CD4-positive, alpha-beta T cell treated with Interleukin-17A for 4 hours (primary cell): ENCODE measurements at places on chromosomes 2 and 18.
A peak's percentile ranks its signal among the peaks of the same experiment; 100 is the strongest.

GRCh38 chr2:128979182-128979581 lies 660.5 kb upstream of the HS6ST1 start:
- DNase-seq: no peak

DNA sequence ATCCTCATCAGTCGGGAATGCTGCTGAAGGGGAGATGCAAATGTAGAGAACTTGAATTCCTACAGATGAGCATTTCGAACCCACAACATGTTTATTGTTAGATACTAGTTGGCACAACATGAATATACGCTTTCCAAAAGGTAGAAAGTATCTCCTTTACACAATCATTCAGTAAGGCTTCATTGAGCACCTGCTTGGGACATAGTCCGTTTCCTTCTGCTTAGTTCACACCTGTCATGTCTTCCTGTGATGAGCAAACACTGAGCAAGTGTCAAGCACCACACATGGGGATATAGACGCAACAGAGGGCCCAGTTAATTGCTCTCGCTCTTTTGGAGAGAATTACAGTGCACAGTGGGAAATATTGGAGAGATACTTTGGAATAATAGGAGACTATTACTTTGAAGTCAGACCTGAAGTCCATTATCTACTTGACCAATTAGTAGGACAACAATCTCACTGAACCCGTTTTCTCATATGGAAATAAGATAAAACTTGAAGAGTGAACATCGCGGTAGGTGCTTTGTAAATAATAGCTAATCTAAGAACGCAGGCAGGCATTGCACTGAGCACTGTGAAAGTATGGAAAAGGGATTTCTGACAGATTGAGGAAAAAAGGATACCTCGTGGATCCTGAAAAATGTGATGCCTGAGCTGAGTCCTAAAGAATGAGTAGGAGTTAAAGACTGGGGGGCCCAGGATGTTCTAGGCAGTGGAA lies 1.2 kb downstream of the CPSF3 start:
- no peak for DNase-seq

DNA sequence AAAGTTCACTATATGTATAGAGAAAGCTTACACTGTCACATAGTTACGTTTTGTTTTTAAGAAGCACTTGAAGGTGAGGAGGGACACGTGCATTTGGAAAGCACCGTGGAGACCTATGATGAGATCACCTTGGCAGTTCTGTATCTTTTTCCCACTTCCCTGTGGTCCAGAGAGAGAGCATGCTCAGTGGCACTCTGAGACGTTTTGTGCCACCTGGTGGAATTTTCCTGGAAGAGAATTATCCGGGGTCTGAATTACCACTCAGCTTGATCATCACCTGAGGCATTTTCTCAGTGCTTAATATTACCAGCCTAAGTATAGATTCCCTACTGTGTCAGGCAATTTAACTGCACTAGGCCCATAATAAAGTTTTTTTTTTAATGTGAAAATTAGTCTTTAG lies 469.4 kb upstream of the SMIM21 start:
- no peak for DNase-seq

DNA sequence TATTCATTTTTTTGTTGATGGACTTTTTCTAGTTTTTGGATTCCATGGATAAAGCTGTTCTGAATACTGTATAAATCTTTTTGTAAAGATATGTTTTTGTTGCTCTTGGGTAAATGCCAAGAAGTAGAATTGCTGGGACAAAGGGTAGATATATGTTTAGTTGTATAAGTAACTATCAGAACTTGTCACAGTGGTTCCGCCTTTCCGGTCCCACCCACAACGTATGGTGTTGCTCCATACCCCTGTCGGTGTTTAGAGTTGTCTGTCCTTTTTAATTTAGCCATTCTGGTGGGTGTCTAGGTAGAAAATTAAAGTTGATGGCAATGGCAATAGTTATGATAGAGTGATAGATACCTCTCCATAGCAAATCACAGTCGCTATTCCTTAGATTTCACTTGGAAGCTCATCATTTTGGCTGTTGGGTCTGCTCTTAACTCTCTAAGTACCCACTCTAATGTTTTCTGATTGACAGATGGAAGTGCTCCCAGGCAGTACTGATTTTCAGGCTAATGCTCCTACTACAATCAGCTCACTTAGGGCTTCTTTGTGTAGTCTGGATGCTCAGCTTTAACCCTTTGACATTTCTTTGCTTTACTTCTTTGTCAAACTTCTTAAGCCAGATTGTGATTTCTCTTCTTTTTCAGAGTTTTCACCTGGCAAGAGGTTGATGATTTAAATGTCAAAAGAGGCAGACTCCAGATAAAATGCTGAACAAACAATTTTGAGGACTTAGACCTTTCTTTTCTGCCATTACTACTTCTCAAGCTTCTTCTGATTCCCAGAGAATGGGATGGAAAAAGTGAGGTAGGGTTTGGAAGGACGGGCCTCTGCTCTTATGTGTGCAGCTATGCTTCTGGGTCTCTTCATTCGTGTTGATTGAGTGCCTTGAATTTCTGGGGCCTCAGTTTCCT lies 156.4 kb downstream of the AQP4 start:
- no peak for DNase-seq

DNA sequence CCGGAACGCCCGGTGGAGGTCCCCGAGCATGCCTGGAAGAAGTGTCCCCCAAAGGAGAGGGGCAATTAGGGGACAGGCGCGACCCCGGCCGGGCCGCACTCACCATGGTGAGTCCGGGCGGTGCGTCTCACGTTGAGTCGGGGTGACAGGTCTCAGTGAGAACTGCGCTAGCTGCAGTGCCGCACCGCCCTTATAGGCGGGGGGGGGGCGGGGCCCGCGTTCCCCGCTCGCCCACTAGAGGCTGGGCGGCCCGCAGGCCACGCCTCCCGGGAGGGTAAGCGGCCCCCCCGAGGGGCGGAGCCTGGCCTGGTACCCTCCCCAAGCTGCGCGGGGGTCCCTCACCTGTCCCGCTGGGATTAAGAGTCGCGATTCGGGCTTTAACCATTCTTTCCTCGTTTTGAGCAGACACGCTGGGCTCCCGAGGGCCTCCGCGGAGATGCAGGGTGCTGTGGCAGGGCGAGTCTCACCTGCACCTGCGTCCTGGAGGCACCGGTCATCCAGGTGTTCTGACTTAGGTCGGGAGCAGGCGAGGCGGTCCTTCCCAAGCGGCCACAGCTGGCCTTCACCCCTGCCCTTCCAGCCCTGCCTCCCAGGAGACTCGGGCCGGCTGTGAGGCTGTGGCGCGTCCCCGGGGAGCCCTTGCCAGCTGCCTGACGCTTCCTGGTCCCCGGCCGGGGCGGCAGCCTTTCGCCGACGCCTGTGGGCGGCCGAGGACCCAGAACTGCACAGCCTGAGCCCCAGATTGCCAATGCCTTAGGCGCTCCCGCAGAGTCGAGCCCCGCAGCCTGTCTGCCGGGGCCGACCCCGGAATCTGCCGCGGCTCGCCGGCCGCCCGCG lies at the start of gene TUBA4A:
Gene TUBA4A (minus strand): TSS at position 166 of the 837 bp plus-strand sequence. CDS start 60 bp downstream, at position 106.
- peak; percentile 97 for DNase-seq

GRCh38 chr18:2654169-2654927 lies 1.2 kb upstream of the SMCHD1 start:
- DNase-seq: no peak

DNA sequence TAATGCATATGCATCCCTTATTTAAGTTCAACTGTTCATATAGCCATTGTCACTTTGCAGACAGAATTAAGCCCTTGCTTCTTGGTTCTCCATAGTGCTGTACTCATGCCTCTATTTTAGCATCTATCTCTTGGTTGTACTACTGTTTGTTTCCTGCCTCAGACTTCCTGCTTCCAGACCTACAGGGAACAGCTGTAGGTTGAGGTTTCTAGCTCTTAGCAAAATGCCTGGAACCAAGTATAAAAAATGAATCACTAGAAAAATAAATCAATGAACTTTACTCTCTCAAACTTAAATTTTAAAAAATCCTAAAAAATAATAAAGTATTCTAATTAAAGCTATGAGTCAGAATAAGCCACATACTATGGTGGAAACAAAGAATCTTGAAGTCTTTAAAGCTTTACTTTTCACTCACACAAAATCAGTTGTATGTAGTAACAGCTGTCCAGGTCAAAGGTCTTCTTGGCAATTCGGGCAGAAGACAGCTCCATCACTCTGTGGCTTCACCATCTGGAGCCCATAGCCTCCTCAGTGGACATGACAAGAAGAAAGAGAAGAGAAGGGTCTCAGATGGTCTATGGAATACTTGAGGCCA lies 1228.1 kb upstream of the GYPC start:
- DNase-seq: no peak

GRCh38 chr2:210086292-210086691 lies 83.9 kb downstream of the RPE start:
- DNase-seq: no peak

GRCh38 chr2:39704540-39704939 lies 38.8 kb downstream of the TMEM178A start:
- no peak for DNase-seq

DNA sequence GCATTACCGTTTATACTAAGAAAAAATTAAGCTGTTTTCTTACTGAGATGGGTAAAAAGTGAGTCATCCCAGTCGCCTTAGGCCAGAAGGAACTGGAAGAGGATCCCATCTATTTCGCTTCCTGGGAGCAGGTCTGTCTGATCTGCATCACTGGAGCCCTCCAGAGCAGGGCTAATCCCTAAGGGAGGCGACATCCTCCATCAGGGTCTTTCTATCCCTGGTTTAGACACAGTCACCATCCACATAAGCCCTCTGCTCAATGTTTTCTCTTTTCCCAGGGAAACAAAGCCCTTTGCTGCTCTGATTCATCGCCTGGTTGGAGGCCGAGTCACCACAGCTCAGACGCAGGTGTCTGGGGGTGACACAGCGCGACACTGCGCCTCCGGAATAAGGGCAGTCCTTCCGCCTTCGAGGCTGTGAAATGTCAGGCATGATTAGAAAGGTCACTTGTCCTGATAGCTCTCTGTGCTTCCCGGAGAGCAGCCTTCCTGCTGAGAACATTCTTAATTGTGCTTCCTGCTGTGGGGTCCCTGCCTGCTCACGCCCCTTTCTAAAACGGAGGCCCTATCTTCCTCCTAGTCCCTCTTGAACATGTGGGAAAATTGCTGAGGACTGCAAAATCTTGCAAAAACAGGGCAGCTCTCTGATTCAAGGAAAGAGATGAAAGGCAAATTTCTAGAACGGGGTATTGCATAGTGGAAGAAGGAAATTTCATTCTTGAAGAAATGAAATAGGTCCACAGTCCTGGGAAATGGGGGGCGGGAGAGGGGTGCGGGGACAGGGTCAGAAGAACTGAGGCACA lies 56.3 kb downstream of the MARCHF4 start:
- no peak for DNase-seq

DNA sequence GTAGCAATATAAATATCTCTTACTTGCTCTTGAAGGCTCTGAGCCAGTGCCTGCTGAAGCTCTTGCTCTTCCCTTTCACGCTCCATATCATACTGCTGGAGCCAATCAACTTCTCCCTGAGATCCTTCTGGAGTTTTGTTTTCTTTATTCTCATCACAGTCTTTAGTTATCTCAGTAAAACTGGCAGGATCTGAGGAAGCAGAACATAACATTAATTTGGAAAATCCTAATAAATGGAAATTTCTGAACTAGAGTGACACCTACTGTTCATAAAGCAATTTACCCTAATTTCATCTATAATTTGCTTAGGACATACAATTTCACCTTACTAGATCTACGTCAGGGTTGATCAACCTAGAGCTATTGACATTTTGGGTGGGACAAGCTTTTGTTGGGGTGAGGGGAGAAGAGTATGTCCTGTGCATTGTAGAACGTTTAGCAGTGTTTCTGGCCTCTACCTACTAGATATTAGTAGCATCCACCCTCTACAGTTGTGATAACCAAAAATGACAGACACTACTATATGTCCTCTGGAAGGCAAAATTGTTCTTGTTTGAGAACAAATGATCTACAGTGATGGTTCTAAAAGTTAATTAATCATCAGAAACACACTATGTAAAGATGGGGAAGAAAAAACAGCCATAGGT lies 47.2 kb downstream of the VIL1 start:
- DNase-seq: no peak

- DNase-seq: no peak
Measured at GRCh38 chr2:10490806-10491291, 42.7 kb upstream of the ODC1 start.

- no peak for DNase-seq
Measured at GRCh38 chr2:56151841-56152240, 31.9 kb upstream of the CCDC85A start.

- DNase-seq: peak; percentile 70
Measured at GRCh38 chr2:108612514-108613183, 78.4 kb downstream of the LIMS1 start.

- no peak for DNase-seq
Measured at GRCh38 chr2:160564591-160564990, 71.0 kb upstream of the RBMS1 start.

DNA sequence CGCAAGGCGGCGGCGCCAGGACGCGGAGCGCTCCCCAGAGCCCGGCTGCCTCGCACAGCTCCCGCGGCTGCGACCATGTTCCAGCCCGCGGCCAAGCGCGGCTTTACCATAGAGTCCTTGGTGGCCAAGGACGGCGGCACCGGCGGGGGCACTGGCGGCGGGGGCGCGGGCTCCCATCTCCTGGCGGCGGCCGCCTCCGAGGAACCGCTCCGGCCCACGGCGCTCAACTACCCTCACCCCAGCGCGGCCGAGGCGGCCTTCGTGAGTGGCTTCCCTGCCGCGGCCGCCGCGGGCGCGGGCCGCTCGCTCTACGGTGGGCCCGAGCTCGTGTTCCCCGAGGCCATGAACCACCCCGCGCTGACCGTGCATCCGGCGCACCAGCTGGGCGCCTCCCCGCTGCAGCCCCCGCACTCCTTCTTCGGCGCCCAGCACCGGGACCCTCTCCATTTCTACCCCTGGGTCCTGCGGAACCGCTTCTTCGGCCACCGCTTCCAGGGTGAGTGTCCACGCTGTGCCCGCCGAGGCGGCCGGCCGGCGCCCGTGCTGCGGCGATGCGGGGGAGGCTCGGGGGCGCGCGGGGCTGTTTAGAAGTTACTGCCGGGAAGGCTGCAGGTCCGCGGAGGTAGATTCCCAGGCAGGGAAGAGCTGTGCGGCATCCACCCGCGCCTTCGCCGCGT lies 696 bp downstream of the EMX1 start:
- DNase-seq: peak; percentile 9

DNA sequence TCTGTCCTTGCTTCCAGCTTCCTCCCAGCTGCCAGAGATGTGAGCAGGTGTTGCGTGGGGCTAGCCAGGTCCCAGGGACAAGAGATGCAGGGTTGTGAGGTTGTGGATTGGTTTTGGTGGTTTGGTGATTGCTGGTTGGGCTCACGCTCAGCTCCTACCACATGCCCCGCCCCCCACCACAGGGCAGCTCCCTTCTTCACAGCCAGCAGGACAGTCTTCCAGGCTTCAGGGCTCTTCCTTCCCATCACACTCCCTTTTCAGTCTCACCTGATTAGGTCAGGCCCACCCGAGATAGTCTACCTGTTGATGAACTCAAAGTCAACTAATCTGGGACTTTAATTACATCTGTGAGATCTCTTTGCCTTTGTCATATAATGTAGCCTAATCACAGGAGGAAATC lies 52.0 kb upstream of the GLI2 start:
- DNase-seq: no peak

- DNase-seq: no peak
Measured at GRCh38 chr18:62739911-62740310, 24.6 kb downstream of the PHLPP1 start.

- DNase-seq: no peak
Measured at GRCh38 chr2:241314226-241315092, 1.0 kb downstream of the HDLBP start.
